ENCODE measurements at places on chromosomes 4 and X. TPM values are rescaled to one million over a fixed set of nuclear protein-coding genes. Genes with fewer than 3 reads are reported as not detected.

Gene BCORL1
- total RNA-seq, result 9.2 TPM

Gene TMEM154
- total RNA-seq, result 9.0 TPM

Gene BGN
- total RNA-seq, result not detected

Gene SLC25A5
- total RNA-seq, result 532 TPM

Gene ANKRD50
- total RNA-seq, result 0.05 TPM

Gene XPNPEP2
- 0.24 TPM for total RNA-seq

Gene DBET
- total RNA-seq, result not detected

Gene RHOH
- total RNA-seq, result 107 TPM

Gene CDS1
- not detected for total RNA-seq

Gene CXCL3
- total RNA-seq, result not detected

Data from activated CD4-positive, alpha-beta T cell treated with anti-CD3 and anti-CD28 coated beads, Interleukin-2, amount 10 ng/mL, durations not matched to agents 24 days and 14 days (primary cell).